ENCODE measurements at places on chromosomes 1 and 21.

DNA sequence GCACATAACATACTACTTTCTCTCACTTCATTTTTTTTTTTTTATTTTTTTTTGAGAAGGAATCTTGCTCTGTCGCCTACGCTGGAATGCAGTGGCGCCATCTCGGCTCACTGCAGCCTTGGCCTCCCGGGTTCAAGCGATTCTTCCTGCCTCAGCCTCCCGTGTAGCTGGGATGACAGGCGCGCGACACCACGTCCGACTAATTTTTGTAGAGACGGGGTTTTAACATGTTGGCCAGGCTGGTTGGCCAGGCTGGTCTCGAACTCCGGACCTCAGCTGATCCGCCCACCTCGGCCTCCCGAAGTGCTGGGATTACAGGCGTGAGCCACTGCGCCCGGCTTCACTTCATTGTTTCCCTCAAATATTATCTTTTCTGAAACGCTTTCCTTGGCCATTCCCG is 573 bp upstream of the PEX19 start:
- no peak for DNase-seq

- DNase-seq: peak; percentile 84
Measured at GRCh38 chr1:17125756-17126237, 6.5 kb upstream of the PADI2 start.

- DNase-seq: no peak
Measured at GRCh38 chr1:61585714-61586113, 139.2 kb downstream of the TM2D1 start.

- no peak for DNase-seq
Measured at GRCh38 chr1:81799939-81800694, 617 bp upstream of the ADGRL2 start.

DNA sequence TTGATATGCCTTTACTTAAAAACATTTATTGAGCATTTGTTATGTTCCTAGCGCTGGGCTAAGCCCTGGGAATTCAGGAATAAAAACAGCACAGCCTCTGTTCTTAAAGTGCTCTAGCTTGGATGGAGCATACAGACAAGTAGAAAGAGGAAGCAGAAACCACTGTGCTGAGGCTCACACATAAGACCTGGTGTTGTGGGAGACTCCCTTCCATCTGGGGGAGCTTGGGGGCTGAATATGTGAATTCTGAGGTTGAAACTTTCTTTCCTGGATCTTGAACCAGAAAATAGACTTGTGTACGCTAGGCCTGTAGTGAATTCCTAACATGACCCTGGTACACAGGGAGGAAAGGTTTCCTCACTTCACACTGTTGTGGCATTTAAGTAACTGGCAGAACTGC is 209.9 kb downstream of the ZNF326 start:
- DNase-seq: no peak

- DNase-seq: no peak
Measured at GRCh38 chr1:11156963-11157362, 32.2 kb upstream of the ANGPTL7 start.

DNA sequence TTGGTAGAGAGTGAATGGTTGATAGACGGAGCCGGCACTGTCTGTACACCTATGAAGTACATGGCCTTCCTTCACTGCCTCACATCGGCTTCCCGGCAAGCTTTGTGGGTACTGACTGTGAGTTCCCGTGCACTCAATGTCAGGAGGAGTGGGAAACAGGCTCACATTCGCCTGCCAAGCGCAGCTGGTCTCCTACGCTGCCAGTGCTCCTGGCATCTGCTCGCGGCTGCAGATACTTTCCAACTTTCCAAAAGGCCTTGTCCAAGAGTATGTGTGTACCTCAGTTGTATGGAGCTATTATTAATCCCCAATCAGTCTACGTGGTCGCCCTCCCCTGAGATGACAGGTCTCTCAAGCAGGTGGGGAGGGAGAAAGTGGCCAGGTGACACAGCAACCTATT is 180.8 kb downstream of the ZSCAN20 start:
- DNase-seq: no peak

GRCh38 chr1:167650269-167651160 is 20.5 kb downstream of the RCSD1 start:
- DNase-seq: no peak

GRCh38 chr1:241742084-241742483 is 90.0 kb downstream of the WDR64 start:
- DNase-seq: no peak

DNA sequence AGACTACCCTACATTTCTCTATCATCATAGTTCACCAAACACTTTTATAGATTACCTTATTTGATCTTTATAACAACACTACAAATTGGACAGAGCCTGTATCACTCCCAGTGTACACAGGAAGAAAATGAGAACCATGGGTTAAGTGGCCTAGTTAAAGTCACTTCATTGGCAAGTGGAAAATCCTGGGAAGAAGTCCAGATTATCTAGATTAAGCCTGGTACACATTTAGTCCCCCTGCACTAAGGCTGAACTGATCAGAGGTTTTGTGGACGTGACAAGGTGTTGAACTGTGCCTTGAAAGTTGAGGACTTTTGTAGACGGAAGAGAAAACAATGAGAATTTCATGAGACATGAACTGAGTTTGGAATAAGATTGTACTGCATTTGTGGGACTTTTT is 7.5 kb upstream of the USH2A start:
- DNase-seq: no peak

DNA sequence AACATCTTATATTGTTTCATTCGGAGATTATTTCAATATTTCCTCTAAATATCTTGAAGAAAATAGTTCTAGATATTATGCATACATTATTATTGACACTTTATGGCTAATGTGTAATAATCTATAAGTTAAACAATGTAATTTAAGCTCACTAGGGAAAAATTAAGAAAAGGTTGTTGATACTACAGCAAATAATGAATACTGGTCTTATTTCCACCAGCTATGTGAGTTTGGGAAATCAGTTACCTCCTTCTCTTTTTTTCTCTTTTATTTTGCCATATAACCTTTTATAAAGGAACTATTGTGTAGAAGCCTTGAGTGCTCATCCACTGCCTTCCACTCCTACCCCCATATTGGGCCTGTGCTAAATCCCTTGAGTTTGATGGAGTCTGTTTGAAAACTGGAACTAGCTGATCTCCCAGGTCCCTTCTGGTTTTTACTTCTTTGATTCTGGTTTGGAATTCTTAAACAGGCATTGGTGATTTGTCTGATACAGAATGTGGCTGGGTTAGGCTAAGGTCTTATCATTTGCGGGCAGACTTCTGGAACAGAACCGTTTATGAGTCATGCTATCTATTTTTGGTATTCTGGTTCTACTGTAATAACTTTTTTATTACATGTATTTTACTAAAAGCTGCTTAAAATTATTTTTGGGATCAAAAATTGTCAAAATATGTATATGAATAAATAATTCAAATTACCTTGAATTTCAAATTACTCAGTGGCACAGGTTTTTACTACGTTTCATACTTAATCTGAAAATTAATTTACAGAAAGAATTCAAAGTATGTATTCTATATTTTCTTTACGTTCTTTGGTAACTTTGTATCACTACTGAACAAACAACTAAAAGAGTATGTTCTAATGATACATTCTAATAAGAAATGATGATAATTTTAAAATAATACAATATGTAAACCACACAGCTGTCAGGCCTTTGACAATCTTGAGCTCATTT is 5.0 kb upstream of the CDC14A start:
- no peak for DNase-seq

- no peak for DNase-seq
Measured at GRCh38 chr1:172917972-172918371, 132.8 kb downstream of the TNFSF18 start.

GRCh38 chr1:59779949-59780348 is 34.8 kb upstream of the HOOK1 start:
- no peak for DNase-seq

GRCh38 chr1:168739908-168740307 is 10.9 kb upstream of the DPT start:
- no peak for DNase-seq

GRCh38 chr1:92503043-92503925 is 16.6 kb upstream of the GFI1 start:
- no peak for DNase-seq

- DNase-seq: no peak
Measured at GRCh38 chr1:196873385-196873784, 14.5 kb upstream of the CFHR4 start.

- DNase-seq: no peak
Measured at GRCh38 chr1:11729498-11730428, 6.2 kb upstream of the AGTRAP start.

- no peak for DNase-seq
Measured at GRCh38 chr1:73356485-73356884, 841.5 kb downstream of the LRRIQ3 start.

DNA sequence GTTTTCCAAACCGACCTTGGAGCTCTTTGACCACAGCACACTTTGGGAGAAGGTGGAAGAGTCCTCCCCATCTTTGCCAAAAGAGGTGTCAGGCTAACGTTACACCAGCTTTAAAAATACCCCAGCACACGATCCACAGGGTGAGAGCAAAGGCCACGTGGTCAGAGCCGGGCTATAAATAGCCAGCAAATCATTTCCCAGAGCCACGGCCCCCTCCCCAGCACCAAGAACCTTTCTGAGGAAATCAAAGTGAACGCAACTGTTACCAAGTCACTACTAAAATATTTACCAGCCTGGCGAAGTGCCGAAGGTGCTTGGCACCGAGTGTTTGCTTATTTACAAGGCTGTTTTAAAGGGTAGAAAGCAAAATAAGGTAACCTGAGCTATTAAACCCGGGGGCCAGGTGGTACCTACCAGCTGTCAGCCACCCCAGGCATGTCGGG is 72.4 kb downstream of the CASZ1 start:
- no peak for DNase-seq

Data from activated T-cell treated with anti-CD3 and anti-CD28 coated beads for 1 hour (primary cell).